ENCODE measurements at places on chromosomes 13 and 19.

- no peak for DNase-seq
Observed at GRCh38 chr13:88136098-88136790, 465.1 kb downstream of the SLITRK5 start.

- DNase-seq, result no peak
Observed at GRCh38 chr13:43268632-43269031, 245.2 kb downstream of the DNAJC15 start.

GRCh38 chr13:80901111-80901510 is 560.2 kb upstream of the SPRY2 start:
- no peak for DNase-seq

GRCh38 chr13:45282994-45283393 is 58.0 kb downstream of the TPT1 start:
- DNase-seq, result no peak

DNA sequence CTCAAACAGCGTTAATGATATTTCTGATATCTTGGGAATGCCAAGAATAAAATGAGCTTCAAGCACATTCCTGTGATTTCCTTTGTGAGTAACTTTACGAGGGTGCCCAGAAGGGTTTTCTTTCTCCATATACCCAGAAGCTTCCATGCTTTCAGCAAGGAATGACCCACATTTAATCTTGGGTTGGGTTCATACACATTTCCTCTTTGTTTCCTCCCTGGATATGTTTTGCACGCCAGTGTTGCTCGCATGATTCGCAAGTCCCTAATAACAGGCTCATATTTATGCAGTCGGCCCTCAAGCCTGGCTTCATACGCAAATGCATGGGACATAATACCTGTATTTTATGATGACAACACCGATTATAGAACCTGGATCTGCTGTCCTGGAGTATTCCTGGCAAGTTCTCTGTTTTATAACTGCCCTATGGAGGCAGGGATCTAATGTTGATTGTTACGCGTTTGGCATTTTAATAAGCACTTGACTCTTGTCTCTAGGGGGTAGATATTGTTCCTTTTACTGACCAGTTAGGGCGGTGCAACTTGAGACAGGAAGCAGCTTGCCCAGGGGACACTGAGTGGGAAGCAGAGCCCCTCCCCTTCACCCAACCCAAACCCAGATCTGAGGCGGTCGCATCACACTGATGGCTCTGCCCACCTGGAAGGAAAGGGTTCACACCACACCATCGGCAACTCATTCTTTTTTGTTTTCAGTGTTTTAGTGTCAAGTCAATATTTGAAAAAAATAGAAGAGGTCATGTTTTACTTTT is 220.4 kb upstream of the SOX1 start:
- no peak for DNase-seq

- DNase-seq, result no peak
Observed at GRCh38 chr13:42525035-42525504, 48.9 kb upstream of the TNFSF11 start.

DNA sequence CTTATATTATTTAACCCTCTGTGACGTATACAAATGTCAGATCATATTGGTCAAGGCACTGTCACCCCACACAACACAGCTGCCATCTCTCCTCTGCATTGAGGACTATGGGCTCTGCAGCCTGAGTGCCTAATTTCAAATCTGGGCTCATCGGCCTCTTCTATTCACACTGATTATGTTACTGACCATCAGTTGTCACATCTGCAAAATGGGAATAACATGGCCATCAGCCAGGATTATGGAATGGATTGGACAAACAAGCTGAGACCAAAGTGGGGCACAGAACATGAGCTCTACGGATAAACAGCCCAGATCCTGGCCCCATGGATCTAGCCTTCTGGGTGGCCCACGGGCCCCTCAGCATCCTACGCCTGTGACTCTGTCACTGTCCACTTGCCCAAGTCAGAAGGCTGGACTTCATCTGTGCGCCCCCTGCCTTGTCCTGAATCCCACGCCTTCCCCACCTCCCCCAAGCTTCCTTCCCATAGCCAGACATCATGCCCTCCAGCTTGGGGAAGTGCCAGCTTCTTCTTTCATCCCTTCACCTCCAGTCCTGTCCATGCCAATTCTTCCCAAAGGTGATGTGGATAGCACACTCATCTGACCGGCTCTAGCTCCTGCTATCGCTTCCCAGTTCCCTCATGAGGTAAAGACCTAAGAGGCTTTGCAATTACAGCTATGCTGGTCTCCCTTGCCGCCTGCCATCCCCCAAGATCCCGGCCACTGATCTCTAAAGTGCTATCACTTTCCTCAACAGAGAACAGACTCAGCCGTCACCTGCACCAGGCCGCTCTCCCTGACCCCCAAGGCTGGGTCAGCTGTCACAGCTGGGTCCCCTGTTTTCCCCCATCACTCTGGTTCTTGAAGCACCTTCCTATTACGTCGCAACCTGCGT is 872 bp downstream of the FARSA start:
- DNase-seq, result no peak

DNA sequence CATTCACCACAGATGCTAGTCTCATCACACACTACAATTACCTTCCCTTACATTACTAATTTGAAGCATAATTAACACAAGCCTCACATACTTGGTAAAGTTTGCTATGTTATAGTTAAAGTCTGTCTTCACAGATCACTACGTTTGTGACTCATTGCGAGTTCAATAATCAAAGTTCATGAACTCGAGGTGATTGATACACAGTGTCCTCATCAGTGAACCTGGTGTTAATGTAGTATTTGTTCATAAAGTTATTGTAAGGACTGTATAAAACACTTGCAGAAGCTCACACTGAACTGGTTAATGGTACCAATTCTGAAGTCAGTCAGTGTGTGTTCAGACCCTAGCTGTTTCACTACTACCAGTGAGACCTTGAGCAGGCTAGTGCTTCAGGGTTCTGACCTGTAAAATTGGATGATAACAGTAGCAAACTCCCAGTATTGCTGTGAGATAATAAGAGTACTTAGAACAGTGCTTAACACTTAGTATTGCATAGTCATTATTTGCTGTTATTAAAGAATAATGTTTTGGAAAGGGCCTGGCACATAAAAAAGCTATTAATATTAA is 313.3 kb downstream of the LIG4 start:
- no peak for DNase-seq

GRCh38 chr19:19544257-19544953 is 6.3 kb downstream of the CILP2 start:
- DNase-seq, result no peak

DNA sequence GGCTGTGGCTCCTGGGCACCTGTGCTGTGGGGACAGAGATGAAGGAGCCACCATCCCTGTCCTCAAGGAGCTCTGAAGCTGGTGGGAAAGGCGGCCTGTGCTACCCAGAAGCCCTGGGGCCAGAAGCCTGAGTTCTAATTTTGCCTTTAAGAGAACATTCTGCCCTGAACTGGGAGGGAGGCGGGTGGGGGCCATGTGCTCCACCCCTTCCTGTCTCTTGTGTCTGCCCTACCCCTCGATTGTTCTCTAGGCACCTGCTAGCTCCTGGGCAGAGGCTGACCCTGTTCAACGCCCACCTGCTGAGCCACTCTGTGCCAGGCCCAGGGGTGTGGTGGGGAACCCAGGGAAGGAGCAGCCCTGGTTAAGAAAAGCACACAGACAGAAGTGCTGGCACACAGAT is 5.9 kb downstream of the TRAPPC6A start:
- DNase-seq, result no peak

DNA sequence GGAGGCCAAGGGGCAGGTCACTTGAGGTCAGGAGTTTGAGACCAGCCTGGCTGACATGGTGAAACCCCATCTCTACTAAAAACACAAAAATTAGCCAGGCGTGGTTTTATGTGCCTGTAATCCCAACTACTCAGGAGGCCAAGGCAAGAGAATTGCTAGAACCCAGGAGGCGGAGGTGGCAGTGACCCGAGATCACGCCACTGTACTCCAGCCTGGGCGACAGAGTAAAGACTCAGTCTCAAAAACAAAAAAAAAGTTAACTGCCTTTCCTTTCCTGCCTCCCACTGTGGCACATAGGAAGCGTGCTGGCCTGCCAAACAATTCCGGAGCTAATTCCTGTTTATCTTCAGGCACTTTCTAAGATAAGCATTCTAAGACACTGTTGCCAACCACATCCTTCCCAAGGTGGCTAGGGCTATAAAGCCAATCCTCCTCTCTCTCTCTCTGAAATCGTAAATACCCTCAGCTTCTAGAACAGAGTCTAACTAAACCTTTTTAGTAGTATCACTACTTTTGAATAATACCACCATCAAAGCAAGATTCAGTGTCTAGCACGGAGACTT is 21.6 kb downstream of the SLC25A30 start:
- no peak for DNase-seq

DNA sequence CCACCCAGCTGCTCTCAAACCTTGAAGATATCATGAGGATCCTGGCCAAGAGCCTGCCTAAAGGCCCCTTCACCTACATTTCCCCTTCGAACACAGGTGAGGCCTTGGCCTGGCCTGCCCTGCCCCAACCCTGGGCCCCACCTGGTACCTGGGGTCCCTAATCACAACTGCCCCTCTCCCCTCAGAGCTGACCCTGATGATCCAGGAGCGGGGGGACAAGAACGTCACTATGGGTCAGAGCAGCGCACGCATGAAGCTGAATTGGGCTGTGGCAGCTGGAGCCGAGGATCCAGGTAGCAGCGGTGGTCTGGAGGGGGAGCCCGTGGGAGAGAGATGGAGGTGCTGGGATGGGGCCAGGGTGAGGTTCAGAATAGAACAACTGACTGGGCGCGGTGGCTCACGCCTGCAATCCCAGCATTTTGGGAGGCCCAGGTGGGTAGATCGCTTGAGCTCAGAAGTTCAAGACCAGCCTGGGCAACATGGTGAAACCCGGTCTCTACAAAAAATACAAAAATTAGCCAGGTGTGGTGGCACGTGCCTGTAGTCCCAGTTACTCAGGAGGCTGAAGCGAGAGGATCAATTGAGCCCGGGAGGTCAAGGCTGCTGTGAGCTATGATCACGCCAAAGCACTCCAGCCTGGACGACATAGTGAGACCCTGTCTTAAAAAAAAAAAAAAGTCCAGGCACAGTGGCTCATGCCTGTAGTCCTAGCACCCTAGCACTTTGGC is 17.5 kb downstream of the DDX39A start:
- DNase-seq, result no peak

DNA sequence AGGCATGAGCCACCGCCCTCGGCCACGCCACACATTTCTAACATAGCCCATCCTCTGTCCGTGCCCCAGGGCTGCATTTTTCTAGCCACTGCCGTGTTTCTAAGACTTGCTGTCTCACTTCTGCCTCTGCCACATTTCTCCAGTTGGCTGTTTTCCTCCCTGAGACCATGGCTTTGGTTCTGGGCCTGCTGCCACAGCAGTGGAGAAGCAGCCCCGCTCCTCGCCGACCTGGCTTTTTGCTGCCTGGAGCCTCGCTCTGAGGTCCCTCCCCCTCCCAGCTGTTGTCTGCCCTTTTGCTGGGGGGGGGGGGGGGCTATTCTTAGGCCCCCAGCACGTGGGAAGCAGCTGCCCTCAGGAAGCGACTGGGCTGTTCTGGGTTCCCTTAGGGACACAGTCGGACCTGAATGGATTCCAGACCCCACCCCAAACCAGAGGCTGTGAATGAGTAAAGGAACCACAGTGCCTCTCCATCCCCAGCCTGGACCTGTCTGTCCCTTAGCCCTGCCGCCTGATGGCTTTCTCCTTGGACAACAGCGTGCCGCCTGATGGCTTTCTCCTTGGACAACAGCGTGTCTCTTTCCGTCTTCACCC is 3.3 kb downstream of the GYS1 start:
- DNase-seq, result no peak

- no peak for DNase-seq
Observed at GRCh38 chr13:40252241-40252640, 414.2 kb downstream of the FOXO1 start.

- no peak for DNase-seq
Observed at GRCh38 chr13:36163809-36164308, 32.7 kb upstream of the DCLK1 start.

DNA sequence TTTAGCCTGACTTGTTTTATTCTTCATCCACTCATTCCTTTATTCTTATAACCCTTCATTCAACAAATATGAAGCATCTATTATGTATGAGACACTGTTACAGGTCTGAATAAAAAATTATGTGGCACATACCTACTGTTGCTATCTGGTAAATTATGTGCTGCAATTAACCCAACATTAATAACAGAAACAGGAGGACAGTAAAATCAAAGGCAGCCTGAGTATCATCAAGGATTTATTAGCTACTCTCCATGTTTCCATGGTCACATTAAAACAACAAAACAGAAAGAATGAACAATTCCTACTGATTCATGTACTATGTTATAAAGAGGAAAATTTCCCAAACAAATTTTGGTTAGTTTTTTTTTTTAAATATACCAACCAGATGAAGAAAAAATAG is 43.9 kb downstream of the RAP2A start:
- no peak for DNase-seq

DNA sequence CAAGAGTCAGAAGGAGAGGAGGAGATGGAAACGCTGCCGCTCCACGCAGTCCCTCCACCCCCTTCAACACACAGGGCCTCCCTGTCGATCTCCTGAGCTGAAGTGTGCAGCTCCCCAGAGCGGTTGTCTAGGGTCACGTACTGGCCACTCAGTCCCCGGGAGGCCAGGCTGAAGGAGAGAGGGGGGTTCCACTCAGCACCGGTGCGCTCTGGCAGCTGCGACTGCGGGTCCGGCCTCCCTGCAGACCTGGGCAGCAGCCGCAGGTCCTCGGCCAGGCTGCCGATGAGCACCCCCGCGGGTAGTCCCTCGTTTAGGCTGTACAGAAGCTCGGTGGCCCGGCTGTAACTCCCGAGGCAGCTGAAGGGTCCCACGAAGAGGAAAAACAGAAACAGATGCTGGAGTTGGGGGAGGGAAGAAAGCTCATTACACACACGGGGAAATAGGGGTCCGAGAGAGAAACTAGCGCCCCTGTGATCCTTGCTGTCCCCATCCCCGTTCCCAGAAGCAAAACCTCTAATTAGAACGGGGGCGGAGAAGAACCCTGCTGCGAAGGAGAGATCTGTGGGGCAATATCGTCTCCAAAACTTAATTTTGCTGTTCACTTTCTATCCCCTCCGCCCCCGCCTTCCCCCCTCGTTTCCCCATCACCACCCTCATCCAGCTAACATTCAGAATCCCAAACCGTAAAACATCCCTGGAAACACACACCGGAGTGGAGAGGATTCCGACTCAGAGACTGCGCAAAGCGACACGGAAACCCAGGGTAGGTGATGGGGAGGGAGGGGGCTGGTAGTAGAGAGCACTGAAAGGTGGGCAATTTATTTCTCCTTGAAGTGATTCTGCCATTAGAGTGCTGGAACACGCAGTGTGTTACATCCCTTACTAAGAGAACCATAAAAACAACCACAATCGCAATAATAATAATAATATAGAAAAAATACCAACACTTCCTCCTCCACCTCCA is 1.8 kb downstream of the PCDH20 start:
- DNase-seq, result no peak

Measured in stimulated activated CD8-positive, alpha-beta memory T cell treated with anti-CD3 and anti-CD28 coated beads, Interleukin-4, amount 100 ng/mL, for 1 hour (primary cell).